H1 (cell line): ENCODE measurements at places on chromosomes 13 and 19.
A peak's percentile ranks its signal among the peaks of the same experiment; 100 is the strongest.

DNA sequence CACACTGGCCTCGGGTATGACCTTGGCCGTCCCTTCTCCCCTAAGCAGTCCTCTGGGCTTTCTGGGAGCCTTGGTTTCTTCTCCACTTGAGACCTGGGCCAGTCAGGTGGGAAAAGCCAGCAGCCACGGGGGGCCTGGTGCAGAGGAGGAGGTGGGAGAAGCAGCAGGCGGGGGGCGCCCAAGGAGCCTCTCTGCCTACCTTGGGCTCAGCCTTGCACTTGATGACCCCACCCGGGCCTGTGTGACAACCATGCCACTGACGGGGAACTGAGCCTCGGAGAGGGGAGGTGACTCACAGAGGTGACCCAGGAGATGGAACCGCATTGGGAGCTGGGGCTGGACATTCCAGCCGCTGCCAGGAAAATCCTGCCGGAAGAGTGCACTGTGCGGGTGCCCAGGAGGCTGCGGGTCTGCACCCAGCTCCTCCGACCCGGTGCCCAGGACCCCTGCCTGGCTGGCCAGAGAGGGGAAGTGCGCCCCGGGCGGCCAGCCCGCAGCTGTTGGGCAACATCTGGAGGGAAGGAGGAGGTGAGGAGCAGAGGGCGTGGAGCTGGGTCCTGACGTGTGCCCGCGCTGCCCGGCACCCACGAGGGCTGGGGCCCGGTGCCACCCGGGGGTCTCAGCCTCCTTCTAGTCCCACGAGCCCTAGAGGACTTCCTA, 23.4 kb upstream of the SLC7A10 start:
- no peak for DNase-seq

DNA sequence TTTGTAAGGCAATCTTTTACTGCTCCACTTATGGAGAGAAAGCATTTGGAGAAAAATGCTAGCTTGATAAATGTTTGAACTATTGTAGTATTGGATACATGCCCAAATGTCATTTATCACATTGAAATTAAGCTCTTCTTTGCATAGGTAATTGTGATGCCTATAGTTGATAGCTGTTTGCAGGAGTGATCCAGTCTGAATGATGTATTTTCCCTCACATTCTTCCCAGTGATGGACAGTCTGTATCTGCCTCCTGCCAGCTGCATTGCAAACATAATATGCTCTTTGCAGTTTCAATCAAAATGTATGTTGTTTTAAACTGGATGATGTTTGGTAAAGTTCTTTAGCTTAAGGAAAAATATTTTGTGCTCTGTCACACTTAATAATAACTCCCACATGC, 89.8 kb downstream of the EDNRB start:
- no peak for DNase-seq

GRCh38 chr13:41601718-41602445, 144.5 kb downstream of the RGCC start:
- DNase-seq: no peak

GRCh38 chr13:45700971-45701900, 884 bp upstream of the CBY2 start:
- no peak for DNase-seq

GRCh38 chr19:18321734-18322102, 1.2 kb downstream of the LSM4 start:
- no peak for DNase-seq

GRCh38 chr13:33110713-33111413, 94.6 kb downstream of the KL start:
- DNase-seq: no peak

GRCh38 chr13:78836238-78836784, 177.4 kb upstream of the OBI1 start:
- DNase-seq: no peak

- DNase-seq: no peak
Measured at GRCh38 chr13:57437587-57437986, 194.0 kb upstream of the PCDH17 start.

DNA sequence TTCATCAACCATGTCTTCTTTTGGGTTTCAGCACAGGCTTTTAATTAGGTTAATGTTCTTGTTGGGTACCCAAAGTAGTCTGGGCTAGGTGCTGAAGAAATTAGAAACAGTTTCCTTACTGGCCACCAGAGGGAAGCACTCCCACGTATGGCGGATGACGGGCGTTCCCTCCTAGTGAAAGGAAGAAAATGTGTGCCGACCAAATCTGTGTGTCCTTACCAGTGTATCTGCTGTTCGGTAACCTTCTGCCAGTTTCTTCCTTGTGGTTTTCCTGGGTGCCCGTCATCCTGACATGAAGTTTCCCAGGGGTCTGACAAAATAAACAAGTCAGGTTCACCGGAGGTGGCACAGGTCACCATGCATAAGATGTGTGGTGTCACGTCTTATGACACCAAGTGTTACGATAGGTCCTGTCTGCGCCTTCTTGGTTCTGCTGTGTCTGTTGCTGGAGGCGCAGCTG, 6.0 kb upstream of the WDR88 start:
- DNase-seq: peak; percentile 58

- no peak for DNase-seq
Measured at GRCh38 chr13:37168926-37169325, 63.5 kb upstream of the CSNK1A1L start.

DNA sequence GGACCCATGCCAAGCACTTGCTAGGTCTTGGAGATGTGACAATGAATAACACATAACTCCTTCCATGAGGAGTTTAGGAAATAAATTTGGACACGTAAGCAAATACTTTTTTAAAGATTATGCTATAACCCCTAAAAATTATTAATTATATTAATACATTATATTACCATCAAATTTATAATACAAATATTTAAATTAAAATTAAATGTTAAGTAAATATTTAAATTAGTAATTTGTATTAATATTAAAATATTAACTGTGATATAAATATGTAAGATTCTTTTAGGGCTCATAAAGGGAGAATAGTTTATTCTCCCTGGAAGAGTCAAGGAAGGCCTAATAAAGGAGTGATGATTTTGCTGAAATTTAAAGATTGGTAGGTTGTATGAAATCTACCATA, 121.1 kb downstream of the RAP2A start:
- DNase-seq: no peak

GRCh38 chr19:13025819-13026456, 30.7 kb downstream of the NFIX start:
- no peak for DNase-seq

DNA sequence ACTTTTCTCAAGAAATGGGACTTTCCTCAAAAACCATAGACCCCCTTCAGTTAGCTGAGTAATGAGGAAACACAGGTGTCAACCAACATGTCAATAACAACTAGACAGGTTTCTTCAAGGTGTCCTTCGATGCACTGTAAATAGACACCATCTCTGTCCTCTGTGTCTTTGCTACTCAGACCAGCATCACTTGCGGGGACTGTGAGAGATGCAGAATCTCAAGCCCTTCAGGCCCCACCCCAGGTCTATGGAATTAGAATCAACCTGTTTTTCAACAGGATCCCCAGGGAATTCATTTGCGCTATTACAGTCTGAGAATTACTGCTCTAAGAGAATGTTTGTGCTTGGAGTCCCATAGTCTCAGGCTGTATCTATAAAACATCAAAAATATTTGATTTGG, 469.9 kb downstream of the COG6 start:
- no peak for DNase-seq

GRCh38 chr13:51147732-51148131, 36.7 kb upstream of the C13orf42 start:
- no peak for DNase-seq

GRCh38 chr19:35944556-35944955, 8.4 kb downstream of the LRFN3 start:
- DNase-seq: no peak

DNA sequence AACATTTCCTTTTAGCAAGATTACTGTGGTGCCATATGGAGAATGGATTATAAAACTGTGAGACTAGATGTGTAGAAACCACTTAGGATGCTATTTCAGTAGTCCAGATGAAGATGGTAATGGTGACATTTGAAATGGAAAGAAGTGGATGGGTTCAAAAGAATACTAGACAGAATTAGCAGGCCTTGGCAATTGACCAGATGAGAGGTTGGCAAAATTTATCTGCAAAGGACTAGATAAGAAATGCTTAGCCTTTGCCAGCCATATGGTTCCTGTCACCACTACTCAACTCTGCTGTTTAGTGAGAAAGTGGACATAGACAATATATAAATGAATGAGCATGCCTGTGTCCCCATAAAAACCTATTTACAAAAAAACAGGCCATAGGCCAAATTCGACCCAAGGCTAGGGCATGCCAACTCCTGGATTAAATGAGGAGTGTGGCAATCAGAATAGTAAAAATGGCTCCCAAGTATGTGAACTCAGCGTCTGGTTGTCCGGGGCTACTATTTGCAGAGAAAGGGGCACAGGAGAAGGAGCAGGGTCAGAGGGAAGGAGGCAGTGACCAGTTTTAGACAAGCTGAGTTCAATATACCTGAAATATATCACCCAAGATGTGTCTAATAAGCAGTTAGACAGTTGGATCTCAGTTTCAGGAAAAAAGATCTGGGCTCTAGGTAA, 98.4 kb downstream of the ENOX1 start:
- DNase-seq: no peak

GRCh38 chr19:33767898-33768413, 28.7 kb upstream of the KCTD15 start:
- DNase-seq: peak; percentile 95

GRCh38 chr13:99022941-99023340, 45.1 kb upstream of the DOCK9 start:
- DNase-seq: no peak

GRCh38 chr13:52665325-52665724, 12.7 kb downstream of the SUGT1 start:
- DNase-seq: no peak

GRCh38 chr19:17420475-17420924, 653 bp downstream of the MVB12A start:
- DNase-seq: peak; percentile 70

- DNase-seq: no peak
Measured at GRCh38 chr13:31136724-31137123, 25.0 kb downstream of the HSPH1 start.

- DNase-seq: no peak
Measured at GRCh38 chr19:275000-275399, 16.2 kb downstream of the PLPP2 start.

DNA sequence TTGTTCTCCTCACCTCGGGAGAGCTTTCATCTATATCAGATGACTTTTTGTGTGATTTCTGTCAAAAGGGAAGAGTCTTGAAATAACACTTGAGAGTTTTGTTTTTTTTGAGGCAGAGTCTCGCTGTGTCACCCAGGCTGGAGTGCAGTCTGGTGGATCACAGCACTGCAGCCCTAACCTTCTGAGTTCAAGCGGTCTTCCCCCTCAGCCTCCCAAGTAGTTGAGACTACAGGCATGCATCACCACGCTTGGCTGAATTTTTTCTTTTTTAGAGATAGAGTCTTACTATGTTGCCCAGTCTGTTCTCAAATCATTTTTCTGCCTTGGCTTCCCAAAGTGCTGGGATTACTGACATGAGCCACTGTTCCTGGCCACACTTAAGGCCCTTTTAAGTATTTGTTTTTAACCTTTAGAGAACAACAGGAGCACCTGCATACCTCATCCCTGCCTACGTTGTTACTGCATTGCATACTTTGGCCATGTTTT, 11.4 kb downstream of the NDFIP2 start:
- DNase-seq: no peak

GRCh38 chr13:100561158-100561499, 27.5 kb downstream of the GGACT start:
- DNase-seq: no peak

DNA sequence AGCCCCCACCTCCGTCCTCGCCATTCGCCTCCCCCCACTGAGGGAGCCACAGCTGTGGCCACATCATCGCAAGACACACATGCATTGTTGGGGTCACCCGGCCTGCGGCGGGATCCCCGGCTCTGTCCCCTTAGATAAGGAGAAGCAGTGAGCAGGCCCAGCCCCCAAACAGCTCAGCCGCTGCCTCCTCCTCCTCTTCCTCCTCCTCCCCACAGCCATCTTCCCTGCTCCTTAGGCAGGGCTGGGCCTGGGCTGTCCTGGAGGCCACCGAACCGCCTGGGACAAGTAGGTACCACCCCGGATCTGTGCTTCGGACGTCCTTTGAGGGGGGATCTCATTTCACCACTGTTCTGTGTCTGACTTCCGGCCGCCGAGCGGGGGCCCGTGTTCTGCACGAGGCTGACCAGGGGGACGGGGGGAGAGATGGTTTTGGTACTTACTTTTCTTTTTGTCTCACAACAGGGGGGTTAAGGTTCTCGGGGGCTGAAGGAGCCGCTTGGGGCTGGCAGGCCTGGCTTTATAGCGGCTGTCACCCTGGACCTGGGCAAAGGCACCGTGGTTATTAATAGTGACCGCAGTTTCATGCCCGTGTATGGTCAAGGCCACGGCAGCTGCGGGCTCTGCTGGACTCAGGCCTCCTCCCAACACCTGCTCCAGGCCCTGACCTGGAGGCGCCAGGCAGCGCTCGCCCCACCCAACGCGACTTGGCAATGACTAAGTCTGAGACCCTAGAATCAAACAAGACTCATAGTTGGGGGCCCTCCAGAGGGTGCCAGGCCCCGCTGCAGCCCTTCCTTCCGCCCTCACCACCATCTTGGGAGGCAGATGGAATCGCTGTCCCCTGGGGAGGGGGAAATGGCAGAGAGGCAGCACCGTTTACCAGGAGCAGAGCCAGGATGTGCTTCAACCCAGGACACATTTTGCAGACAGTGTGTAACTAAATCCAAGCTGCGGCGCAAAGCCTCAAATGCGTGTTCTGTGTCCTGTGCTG, 18.3 kb downstream of the NMRK2 start:
- DNase-seq: no peak

DNA sequence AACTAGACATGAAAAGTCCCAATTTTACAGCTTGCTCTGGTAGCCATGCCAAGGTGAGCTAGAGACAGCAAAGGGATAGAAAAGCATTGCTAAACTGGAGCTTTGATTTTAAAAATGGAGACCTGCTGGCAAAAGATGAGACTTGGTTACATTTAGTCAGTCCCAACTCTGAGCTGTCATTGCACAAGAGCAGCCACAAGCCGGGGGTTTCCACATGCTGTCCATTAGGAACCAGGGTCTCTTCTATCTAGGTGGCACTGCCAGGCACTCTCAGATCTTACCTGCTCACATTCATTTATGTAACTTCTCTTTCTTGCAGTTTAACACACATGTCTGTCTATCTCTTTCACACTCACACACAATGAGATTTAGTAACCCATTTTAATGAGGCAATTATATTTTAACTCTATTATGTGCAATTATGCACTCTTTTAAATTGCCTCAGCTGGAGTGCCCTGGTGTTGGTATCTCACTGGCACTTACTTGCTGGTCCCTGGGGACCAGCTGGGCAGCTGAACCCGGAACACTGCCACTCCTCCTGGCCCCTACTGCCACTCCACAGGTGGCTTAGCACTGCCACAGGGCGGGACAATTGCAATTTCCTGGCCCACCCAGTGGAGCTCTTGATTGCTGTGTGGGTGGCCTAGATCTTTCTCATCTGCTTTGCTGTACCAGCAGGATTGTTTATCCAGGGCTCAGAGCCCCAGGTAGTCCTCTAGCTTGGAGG, 112.5 kb downstream of the COG6 start:
- no peak for DNase-seq

GRCh38 chr19:11023016-11023415, 62.2 kb downstream of the SMARCA4 start:
- no peak for DNase-seq

GRCh38 chr19:49579947-49580263, 451 bp downstream of the NOSIP start:
- DNase-seq: no peak
